LHCN-M2 (cell line): ENCODE measurements at places on chromosomes 16 and 17.

DNA sequence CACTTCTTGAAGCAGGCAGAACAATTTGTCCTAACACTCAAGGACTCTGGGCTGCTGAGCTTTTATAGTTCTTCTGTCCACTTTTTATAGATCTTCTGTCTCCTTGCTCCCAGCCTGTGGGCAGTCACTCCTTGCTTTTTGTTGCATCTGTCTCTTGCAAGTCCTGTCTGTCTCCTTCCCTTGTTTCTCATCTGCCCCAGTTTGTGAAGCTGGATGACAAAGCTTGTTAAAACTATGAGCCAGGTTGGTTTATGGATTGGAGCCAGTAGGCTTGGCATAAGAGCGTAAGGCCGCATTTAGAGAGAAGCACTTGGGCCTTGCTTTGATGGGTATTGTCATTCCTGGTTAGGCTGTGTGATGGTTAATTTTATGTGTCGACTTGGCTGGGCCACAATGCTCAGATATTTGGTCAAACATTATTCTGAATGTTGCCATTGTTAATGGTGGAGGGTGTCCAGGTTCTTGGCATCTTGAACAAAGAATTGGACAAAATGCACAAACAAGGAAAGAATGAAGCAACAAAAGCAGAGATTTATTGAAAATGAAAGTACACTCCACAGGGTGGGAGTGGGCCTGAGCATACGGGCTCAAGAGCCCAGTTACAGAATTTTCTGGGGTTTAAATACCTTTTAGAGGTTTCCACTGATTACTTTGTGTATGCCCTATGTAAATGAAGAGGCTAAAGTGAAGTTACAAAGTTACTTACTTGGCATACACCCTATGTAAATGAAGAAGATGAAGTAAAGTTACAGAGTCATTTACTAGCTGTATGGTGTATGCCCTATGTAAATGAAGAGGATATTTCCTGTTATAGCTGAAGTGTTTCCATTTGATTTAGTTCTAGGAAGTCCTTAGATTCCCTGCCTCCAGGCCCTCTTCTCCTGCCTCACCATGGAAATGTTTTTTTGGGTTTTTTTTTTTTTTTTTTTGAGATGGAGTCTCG lies 8.0 kb upstream of the CPPED1 start:
- no peak for DNase-seq

DNA sequence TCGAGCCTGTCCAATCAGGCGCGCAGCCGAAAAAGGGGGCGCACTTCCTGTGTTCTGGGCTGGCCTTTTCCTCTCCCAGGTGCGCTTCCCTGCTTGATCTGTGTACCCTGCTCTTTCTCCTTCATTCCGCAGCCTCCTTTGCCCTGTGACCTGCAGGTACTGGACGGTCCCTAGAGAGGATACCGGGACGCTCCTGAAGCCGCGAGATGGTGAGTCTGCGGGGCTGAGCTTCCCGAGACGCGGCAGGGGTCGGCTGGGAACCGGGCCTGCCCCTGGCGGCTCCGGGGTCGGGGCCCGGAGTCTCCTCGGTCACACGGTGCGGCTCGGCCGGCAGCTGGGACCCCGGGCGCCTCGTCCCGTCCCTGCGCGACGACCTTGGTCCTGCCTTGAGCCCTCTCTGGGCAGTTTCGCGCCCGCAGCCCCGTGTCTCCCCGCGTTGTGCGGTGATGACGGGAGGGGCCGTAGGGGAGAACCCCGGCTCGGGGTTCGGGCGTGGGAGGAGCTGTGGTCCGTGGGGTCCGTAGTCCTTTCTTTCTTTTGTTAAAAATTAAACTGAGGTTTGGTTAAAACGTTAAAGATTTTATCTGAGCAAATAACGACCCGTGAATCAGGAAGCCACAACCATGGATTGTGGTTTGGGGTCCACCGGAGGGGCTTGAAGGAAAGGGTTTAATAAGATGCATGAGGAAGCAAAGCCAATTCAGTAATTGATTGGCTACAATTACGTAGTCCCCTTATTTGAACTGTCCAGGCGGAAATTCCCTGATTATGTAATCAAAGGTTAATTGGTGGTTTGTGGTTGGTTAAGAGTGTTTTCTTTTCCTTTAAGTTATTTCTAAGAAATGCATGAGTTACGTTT lies 172.8 kb upstream of the ZNF267 start:
- DNase-seq: no peak

- DNase-seq: peak; percentile 76
These were observed 22.4 kb upstream of the EIF1 start for GRCh38 chr17:41666237-41666641.

DNA sequence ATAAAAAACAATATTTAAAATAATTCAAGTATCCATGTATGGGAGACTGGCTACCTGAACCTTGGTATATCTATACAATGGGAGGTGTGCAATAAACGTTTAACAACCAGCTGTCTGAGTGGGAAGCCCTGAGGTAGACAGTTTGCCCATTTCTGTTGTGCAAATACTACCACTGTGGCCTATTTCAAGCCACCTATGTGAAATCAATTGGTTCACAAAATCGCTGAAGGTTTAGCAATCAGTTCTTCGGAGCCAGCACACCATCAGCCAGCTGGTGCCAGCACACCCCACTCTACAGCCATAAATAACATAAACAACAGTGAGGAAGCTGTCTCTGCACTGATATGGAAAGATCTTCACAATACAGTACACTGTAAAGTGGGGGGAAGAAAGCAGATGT lies 46.7 kb upstream of the KDM8 start:
- no peak for DNase-seq

- no peak for DNase-seq
These were observed 145.6 kb upstream of the MYOCD start for GRCh38 chr17:12519956-12520594.

DNA sequence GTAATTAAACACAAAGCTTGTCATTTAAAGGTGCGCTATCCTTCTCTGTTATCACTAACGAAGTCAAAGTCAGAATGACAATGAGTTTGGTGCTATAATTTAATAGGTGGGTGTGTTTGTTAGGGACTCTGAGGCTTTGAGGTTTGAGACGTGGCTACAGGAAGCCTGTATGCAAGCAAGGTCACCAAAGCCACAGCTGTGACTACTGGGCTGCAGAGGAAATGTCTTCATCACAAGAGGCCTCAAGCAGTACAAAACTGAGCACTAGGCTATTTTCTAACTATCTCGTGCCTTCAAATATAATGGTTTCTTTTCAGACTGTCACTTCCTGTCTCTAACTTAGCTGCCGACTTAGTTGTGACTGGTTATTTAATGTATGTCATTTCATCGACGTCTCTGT lies 141.2 kb downstream of the AATF start:
- DNase-seq: no peak

GRCh38 chr17:6070913-6071511 lies 833 bp downstream of the WSCD1 start:
- DNase-seq: no peak

GRCh38 chr17:31674717-31675349 lies 184.2 kb downstream of the COPRS start:
- peak; percentile 71 for DNase-seq

GRCh38 chr17:43428524-43428923 lies 29.7 kb downstream of the ARL4D start:
- DNase-seq: no peak

DNA sequence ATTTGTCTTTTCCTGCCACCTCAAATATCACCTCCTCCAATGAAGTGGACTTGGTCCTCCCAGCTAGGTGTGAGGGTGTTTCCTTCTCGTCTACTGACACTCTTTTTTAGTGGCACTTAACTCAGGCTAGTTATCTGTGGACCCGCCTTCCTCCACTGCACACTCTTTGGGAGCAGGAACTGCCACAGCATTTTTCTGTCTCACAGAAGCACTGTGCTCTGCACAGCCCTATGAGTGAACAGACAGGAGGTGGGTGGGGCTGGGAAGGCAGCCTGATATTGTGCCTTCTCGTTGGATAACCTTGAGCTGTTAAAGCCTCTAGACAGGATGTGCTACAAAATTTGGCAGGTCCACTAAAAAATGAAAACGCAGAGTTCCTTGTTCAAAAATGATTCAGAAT lies 31.9 kb upstream of the HOXB13 start:
- DNase-seq: no peak

DNA sequence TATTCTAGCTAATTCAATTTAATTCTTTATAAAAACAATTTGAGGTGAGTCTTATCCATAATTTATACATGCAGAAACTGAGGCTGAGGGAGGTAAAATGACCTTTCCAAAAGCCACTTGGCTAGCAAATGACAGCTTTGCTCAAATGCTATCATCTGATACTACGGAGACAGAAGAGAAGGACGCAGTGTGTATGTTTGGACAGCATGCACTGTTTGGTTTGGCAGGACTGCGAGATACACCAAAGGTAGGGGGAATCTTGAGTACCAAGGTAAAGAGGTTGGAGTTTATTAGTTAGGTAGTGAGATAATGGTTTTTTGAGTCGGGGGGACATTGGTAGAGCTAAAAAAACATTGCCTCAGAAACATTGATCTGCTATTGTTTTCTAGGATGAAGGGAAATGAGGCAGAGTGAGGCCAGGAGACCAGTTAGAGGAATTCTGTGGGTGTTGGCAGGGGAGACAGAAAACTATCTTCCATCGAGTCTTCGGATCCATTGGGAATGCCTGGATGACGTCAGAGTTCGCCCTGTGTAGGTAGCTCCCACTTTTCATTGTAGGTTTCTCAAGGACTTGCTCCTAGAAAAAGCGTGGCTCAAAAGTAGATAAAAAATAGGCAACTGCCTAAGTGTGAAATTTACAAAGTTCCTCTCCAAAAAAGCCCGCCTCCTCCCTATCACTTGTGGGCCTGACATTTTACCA lies 2.5 kb upstream of the HS3ST4 start:
- no peak for DNase-seq

DNA sequence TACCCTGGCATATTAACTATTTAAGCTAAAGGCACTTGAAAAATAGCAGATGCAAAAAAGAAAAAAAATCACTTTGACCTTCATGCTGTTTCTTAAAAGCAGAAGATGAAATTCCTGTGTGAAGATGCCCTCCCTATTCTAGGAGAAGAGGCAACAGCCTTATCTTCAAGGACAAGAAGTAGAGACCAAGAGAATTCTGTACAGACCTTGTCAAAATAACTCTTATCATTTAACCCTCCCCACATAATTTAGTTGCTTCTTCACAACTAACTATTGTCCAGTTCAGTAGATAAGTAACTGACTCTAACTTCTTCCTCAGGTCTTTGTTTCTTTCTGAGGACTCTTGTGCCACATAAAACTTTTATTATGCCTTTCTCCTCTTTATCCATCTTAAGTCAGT lies 72.0 kb upstream of the MARCHF10 start:
- no peak for DNase-seq

DNA sequence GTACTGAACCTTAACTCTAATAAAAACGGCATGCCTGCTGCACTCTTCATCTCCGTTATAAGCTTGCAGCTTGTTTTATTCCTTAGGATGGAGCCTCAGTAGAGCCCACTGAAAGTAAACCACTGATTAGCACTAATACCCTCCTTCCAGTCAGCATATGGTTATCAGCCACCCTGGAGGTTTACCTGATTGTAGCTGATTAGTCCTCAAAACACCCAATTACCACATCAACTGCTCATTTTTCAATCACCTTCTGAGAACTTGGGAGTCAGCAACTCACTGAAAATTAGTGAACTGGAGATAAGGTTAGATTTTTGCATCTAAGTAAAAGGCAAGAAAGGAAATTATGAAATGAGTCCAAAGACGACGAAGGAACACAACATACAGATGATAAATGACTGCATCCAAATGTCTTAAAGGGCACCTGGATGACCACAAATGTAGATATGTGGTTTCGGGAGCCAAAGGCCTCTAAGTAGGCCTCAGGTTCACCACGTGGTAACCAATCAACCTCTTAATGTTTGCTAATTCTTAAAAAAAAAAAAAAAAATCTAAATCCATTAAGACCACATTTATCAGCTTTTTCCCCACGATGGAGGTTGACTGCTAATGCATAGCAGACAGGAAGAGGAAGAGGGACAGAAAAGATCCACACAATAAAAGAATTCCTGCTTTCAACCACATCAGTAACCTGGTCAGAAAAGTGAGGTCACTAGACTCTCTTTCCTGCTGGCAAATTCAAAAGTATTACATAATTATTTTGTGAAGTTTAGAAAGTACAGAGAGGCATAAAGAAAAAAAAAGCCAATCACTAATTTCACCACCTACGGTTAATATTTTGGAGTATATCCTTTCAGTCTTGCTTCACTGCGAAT lies 28.0 kb downstream of the DCUN1D3 start:
- no peak for DNase-seq

DNA sequence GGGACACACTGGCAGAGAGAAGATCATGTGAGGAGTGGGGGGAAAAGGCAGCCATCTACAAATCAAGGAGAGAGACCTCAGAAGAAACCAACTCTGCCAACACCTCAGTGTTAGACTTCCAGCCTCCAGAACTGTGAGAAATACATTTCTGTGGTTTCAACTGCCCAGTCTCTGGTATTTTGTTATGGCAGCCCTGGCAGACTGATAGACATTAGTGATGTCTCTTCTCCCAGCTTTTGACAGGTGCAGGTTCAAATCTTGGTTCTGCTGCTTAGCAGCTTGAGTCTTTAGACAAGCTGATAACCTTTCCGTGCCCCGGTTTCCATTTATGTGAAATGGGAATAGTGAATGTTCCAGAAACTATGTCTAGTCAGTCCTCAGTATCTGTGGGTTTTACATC lies 199.5 kb downstream of the SNX29 start:
- DNase-seq: no peak

GRCh38 chr17:45334701-45335677 lies 18.2 kb upstream of the MAP3K14 start:
- DNase-seq: no peak

- DNase-seq: no peak
These were observed 502.1 kb downstream of the KIF2B start for GRCh38 chr17:54324813-54325212.

DNA sequence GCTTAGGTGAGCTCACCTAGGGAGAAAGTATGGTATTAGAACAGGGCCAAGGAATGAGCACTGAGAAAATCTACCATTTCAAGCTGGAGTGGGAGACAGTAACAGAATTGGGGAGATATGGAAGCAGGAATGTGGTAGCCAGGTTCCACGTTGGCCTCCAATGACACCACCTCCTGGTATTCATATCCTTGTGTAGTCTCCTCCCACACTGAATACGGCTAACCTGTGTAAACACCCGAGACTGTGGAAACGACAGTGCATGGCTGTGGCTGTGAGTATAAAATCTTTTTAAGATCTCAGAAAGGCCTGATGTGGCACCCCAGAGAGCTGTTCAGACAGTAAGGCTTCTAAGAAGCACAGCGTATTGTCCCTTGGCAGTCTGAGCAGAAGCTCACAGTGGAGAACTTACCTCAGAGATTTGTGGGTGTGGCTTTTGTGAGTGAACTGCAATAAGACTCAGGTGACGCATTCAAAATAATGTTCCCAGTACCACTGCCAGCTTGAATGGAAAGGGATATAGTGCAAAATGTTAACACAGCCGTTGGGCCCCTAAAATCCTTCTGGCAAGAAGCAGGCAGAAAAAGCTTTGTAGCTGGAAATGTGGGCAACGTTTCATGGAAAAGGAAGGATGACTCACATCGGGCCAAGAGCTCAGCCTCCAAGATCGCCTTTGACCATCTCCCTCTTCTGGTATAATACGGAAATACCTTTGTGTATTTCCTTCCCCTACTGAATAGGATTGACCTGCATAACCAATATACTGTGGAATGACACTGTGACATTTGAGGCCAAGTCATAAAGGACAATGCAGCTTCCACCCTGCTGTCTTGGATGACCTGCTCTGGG lies 14.4 kb downstream of the SDR42E1 start:
- DNase-seq: peak; percentile 78
